Gastroesophageal sphincter (tissue), 4 donors: ENCODE measurements at places on chromosomes 12 and 14. TPM values are rescaled to one million over a fixed set of nuclear protein-coding genes. Genes with fewer than 3 reads are reported as not detected.

The SPTB gene
- total RNA-seq: 0.62 TPM

- no peak for ATAC-seq
Observed at GRCh38 chr12:49784756-49785409, 43.3 kb downstream of the NCKAP5L start.

- no peak for ATAC-seq
Observed at GRCh38 chr12:132429946-132430643, 59.9 kb upstream of the FBRSL1 start.

GRCh38 chr12:98466640-98467400 lies 48.6 kb upstream of the TMPO start:
- no peak for ATAC-seq

The SIRT4 gene
- 3.7 TPM for total RNA-seq

The CKB gene
- total RNA-seq: 1,081 TPM

DNA sequence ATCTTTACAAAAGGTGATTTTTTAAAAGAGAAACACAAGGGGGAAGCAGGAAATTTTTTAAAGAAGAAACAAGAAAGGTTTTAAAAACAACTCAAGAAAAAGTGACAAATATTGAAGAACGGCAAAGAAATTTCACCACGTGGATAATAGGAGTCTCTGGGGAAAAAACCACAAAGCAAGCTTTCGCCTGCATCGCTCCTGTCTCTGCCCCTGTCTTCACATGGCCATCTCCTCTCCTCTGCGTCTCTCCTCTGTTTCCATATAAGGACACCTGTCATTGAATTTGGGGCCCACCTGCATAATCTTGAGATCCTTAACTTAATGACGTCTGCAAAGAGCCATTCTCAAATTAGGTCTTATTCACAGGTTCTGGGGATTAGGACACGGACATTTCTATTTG lies 175.8 kb downstream of the ETV6 start:
- ATAC-seq: no peak

The LYZ gene
- total RNA-seq: 14.0 TPM
